NCI-H526 (cell line): ENCODE measurements at places on chromosomes 4 and X.

- no peak for DNase-seq
Measured at GRCh38 chr4:126992910-126993309, 639.8 kb upstream of the INTU start.

DNA sequence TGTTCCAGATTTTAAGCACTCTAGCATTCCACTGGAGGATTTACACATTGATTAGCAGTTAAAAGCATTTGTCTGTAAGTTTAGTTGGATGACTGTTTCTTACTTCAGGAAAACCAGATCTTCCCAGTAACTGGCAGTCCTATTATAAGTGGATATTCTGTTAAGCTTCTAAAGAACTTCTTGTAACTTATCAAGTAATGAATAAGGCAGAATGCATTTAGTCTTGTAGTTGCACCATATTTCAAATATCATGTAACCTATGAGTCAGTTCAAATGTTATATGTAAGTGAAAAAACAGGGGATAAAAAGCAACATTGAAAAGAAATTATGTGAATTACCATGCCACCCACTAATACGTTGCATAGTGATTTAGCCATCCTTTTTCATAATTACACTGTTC lies 30.2 kb upstream of the TENM3 start:
- DNase-seq = no peak

- no peak for DNase-seq
Measured at GRCh38 chr4:112279025-112279881, 6.5 kb downstream of the TIFA start.

- no peak for DNase-seq
Measured at GRCh38 chr4:57154191-57154590, 44.0 kb upstream of the IGFBP7 start.

- DNase-seq = no peak
Measured at GRCh38 chr4:149796381-149796780, 19.3 kb downstream of the IQCM start.

DNA sequence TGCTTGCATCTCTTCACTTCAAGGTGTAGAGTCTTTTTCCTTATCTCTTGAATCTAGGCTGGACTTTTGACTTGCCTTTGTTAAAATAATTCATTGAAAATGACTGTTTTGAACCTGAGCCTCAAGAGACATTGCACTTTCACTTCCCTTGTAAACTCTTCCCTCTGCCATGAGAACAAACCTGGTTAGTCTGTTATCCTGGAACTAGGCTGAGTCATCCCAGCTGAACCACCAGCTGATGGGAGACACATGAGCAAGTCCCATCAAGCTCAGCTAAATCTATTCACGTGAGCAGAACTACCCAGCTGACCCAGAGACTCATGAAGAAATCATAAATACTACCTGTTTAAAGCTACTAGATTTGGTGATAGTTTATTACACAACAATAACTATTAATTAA lies 202.3 kb upstream of the CENPE start:
- no peak for DNase-seq

DNA sequence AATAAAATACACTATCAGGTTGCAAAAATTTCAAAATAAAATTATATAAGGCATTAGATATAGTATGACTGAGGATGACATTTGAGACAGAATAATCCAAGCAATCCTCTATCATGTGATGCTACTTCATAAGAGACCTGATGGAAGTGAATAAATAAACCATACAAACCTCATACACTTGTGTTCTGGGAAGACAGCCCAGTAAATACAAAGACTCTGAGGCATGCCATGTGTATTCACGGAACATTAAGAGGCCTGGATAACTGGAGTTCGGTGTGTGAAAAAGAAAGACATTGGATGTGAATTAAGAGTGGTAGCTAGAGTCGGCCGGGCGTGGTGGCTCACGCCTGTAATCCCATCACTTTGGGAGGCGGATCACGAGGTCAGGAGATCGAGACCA lies 364.2 kb downstream of the ADAM29 start:
- no peak for DNase-seq

DNA sequence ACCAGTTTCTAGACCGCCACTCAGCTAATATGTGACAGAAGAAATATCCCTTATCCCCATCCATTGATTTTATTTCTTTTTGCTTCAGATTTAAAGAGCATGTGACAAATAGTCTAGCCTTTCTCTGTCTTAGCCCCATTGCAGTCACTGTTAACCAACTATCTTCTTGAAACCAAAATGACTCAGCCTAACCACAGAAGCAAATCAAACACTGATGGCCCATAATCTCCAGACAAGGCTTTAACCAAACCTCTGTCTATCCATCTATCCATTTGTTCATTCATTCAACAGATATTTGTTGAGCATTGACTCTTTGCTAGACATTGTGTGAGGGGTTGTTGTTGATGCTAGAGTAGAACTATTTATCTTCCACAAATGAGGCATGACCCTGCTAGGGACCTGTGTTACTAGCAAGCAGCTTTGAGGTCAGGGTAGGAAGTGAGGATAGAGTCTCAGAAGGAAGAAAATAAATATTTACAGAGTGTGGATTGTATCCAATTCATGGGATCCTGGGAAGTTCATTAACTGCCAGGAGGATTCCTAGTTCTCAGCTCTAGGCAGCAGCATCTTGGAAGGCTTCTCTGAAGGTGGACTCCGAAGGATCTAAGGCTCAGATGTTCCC lies 22.5 kb downstream of the HNRNPH2 start:
- DNase-seq = no peak
